GM18507 (cell line): ENCODE measurements at places on chromosomes 6 and 20.

- no peak for DNase-seq
Measured at GRCh38 chr6:33621711-33622388, 728 bp downstream of the ITPR3 start.

DNA sequence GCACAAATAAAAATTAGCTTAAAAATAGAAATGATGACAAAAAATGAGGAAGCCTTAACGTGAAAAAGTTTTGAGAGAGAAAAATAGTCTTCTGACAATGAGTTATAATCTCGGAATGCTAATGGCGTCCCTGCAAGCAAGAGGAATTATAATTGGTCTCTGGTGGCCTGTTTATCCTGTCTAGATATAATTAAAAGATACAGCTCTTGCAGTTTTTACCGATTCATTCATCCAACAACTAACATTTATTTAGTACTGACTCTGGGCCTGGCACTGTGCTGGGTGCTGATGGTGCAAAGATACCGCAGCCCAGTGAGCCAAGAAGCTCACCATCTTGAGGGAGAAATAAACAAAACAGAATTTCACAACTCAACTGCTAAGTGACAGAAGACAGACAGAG lies 31.6 kb upstream of the ANKRD60 start:
- DNase-seq: no peak

DNA sequence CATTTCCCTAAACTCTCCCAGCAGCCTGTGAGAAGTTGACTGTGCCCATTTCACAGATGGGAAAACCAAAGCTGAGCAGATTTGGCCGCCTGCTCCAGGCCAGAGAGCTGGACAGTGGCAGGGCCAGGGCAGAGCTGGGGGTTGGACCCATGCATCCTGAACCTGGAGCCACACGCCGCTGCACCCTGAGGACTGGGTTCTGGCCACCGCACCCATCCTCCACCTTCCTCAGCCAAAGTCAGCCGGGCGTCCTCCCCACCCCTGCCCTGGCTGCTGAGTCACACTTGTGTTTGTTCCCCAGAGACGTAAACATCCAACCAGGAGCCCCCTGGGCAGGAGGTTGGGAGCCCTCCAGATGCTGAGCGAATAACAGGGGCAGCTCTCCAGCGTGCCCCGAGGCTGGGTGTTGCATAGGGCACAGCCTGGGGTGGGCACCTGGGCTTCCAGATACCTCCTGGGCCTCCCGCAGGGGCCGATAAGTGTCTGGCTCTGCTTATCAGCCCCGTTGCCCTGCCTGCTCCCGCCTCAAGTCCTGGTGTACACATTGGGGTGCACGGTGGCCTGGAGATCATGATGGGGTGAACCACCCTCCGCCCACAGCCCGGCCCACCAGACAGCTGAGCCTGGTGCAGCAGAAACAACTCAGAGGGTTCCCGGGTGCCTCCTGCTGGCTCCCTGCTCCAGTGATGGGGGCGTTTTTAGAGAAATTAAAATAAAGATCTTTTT lies 23.8 kb downstream of the RBM38 start:
- no peak for DNase-seq

DNA sequence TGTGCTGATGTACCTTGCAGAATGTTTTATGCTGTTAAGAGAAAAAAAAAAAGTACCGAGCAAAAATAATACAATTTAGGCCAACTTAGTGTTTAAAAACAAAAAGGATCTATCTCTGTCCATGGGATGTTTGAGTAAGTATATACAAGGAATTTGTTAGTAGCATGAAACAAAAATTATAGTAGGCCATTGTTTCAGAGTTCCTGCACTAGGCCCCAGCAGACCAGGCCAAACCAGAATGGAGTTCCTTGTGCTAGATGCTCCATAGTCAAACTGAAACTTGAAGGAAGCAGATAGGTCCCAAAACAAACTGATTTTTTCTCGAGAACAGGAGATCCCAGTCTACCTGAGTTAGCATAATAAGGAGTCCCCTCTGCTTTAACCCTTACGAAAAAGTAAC lies 72.5 kb downstream of the SNX9 start:
- DNase-seq: no peak

GRCh38 chr6:5876076-5876475 lies 130.6 kb downstream of the NRN1 start:
- DNase-seq: no peak

DNA sequence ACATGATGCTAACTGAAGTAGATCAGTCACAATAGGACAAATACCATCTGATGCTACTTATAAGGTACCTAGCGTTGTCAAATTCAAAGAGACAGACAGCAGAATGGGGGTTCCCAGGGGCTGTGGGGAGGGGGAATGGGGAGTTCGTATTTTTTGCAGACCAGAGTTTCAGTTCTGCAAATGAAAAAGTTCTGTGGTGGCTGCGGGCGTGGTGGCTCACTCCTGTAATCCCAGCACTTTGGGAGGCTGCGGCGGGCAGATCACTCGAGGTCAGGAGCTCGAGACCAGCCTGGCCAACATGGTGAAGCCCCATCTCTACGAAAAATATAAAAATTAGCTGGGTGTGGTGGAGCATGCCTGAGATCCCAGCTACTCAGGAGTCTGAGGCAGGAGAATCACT lies 68.1 kb downstream of the SLC22A23 start:
- no peak for DNase-seq

DNA sequence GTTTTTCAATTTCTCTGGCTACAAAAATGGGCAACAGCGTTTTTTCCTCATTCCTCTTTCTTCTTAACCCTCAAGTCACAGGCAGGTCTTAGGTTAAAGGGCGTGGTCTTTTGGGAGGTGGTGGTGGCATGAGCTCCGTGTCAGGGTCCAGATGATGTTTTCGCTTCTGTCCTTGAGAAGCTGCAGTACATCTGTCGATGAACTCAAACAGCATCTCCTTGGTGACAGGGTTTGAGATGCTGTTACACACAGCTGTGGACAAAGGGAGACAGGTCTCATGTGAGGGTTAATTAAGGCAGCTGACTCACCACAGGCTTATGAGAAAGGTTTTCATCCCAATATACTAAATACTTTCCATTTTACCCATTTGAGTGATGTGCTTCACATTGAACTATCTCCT lies 350.8 kb downstream of the RNGTT start:
- no peak for DNase-seq

- DNase-seq: no peak
Measured at GRCh38 chr6:6392214-6393068, 72.0 kb upstream of the F13A1 start.

DNA sequence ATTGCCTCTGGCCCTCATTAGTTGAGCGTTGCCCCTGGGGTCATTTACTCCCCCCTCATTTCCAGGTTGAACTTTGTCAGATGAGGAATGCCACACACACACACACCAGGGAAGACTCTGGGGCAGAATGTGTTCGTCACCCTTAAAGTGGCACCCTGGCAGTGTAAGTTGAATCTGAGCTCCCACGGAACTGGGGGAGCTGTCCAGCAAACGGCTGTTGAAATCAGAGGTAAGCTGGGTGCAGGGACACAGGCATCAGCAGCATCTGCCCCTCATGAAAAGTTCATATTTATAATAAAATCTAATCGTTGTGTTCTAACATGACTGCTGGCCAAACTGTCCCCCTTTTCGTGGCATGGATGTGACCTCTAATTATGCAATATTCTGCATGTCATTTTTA lies 4.3 kb upstream of the MC3R start:
- DNase-seq: no peak

DNA sequence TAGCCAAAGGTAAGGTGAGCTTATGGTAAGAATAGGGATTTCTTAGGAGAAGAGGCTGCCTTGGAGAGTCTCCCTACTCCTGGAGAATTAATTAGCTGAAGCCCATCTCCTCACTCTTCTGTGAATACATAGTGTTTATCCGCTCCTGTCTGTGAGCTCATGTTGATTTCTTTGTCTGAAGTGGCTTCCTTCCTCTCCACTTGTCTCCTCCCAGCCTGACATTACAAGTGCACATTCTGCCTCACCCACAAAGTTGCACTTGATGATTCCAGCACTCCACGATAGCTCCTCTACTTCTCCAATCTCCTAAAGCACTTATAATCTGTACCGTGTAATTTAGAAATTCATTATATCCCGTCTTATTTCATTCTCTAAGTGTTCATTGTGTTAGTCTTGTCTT lies 287.2 kb downstream of the QKI start:
- no peak for DNase-seq

DNA sequence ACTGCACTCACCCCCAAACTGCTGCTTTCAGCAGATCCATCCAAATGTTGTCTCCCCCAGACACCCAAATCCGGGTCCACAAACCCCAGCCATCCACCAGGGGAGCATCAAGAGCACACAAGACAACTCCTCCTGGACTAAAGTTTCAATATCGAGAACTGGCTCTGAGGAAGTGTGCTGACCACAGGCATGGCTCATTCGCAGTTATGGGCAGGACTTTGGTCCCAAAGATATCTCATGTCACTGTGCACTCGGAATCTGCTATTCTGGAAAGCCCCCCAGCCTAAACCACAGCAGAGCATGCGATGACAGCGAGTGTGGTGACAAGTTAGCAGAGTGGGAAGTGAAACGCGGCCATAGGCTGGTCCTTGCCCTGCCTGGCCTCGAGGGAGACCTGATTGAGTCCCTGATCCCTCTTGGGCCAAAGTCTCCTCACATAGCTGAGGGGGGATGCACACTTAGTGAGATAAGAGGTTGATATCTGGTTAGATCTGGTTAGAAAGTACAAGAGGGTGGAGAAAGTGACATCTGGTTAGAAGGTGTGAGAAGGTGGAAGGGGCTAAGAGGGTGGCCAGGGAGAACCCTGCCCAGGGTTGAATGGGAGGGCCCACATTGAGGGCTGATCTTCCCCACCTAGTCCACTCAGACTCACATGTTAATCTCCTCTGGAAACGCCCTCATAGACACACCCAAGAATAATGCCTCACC lies 149.7 kb downstream of the MRPL14 start:
- peak; percentile 49 for DNase-seq

GRCh38 chr6:13971303-13971702 lies 46.6 kb downstream of the RNF182 start:
- no peak for DNase-seq

- peak; percentile 12 for DNase-seq
Measured at GRCh38 chr20:36399147-36399968, 93.2 kb downstream of the DLGAP4 start.

DNA sequence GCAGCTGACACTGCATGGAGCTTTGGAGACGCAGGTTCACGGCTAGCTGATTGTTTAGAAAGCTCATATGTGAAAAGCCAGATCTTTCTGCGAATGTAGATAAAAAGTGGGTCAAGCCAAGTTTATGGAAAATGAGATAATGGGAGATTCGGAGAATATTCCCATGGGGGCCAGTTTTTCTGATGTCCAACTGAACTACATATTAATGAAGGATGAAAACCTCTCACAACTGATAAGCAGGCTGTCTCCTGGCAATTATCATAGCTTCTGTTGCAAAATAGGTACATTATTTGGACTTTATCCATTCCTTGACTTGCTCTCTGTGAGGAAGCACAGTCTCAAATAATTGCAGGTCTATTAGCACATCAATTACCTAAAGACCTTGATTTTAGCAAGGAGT lies 21.1 kb downstream of the HDGFL1 start:
- DNase-seq: no peak

- no peak for DNase-seq
Measured at GRCh38 chr6:129646642-129647041, 63.3 kb downstream of the ARHGAP18 start.

- DNase-seq: no peak
Measured at GRCh38 chr6:152246554-152247337, 390.4 kb downstream of the SYNE1 start.
